Hepatocyte (in vitro differentiated cells): ENCODE measurements at places on chromosomes 5 and 9. TPM values are rescaled to one million over a fixed set of nuclear protein-coding genes. Genes with fewer than 3 reads are reported as not detected.

DNA sequence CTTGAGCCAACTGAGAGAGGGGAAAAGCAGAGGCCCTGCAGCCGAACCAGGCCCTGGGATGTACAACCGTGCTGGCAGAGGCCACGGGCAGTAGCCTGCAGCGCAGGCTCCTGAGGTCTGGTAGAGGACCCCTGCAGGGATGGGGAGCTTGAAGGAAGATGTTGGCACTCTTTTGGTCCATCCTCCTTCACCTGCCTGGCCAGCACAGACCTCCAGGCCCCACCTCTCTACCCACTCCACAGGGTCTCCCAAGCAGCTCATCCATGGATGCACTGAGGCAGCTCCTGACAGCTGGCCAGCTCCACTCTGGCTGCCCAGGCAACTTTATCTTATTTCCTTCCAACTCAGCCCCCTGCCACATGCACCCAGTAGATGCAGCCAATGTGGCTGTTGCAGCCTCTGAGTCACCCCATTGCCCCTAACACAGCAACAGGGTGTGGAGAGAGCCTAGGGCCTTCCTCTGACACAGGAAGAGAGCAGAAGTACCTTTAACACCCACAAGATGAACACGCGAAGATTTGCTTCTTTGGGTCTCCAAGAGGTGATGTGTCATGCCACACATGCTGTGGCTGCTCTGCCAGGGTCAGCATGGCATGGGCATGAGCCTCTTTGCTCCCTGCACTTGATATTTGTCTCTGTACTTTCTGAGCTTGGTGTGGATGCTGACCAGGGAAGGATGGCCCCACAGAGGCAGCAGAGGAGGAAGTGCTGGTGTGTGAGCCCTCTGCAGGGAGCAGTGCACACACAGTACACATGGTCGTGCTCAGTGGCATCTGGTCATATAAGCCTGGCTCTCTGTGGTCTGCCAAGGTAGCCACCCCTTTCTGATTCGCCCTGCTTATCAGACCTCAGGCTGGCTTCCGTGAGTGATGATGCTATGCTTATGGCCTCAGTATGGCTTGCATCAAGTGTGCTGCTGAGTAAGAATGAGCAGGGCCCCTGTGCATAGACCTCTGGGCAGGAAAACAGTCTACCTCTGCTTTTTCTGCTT lies 117.2 kb downstream of the NRG2 start:
- DNase-seq: no peak

DNA sequence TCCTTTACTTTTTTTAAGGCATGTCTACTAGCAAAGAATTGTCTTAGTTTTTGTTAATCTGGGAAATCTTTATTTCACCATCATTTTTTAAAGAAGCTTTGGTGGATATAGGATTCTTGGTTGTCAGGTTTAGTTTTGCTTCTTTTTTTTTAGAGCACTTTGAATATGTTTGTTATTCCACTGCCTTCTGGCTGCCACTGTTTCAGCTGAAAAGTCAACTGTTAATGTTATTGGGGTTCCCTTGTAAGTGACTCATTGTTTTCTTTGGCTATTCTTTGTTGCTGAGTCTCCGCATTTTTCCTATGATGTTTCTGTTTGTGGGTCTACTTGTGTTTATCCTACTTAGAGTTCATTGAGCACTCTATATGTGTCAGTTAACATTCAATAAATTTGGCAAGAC lies 44.4 kb downstream of the PHAX start:
- no peak for DNase-seq

LRRTM2 gene
- 0.22 and 0.39 TPM in 2 replicates for polyA plus RNA-seq

DNA sequence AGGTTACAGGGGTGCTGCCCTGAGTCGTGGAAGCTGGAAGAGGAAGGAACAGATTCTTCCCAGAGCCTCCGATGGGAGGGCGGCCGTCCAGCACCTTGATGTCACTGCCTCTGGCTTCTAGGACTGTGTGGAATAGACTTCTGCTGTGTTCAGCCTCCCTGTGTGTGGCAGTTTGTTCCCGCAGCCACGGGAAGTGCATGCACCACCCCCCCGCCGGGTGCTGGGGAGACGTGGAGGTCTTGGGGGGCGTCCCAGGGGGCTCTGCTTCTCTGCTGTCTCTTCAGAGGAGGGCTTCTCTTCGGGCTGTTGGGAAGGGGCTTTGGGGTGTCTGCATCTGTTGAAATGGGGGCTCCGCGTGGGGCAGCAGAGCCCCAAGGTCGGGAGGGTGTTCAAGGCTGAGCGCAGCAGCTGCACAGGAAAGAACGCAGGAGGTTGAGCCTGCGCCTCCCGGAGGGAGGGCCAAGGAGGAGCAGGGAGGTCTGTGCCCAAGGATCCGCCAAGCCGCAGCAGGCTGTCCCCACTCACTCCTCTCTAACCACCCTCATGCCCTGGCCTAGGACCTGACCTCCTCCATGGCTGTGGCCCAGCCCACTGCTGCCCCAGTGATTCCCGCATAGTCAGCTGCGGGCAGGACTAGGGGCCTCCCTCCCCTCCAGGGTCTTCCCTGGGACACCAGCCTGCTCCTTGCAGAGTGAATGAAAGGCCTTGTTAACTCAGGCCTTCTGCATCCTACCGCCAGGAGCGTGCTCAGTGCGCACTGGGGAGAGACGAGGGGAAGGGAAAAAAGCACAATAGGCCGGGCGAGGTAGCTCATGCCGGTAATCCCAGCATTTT lies 45.0 kb downstream of the ROPN1L start:
- no peak for DNase-seq

DNA sequence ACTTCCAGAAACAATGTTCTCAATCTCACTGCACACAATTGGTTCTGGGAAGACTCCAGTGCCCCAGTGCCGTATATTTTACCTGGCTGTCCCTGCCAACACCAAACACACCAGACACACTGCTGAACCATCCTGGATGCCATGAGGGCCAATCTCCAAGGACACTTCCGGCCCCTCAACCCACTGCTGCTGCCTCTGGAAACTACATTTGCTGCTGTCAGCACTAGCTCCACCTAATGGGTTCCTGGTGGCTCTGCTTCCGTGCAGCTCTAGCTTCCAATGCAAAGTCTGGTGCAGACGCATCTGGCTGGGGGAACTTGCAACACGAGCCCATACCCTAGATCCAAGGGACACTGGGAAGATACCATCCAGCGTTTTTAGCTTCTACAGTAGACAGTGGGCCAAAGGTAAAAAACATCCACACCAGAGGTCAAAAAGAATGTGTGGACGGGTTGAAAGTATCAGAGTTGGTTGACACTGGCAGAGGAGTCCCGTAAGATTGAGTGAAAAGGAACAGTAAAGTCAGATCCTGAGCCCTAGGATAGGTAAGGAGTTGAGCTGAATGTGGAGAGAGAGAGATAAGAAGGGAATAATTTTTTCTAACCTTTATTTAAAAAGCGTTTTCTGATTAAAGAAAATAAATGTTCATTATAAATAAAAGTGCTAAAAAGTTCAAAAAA lies 99.7 kb upstream of the KIF2A start:
- peak; percentile 26 for DNase-seq

PLAC8L1 gene
- 0.52 and 1.1 TPM in 2 replicates for polyA plus RNA-seq

- no peak for DNase-seq
Measured at GRCh38 chr9:131319486-131319885, 30.0 kb downstream of the PLPP7 start.

PCDHB10 gene
- 2.7 and 2.8 TPM in 2 replicates for polyA plus RNA-seq

MRPS27 gene
- 32.2 and 35.6 TPM in 2 replicates for polyA plus RNA-seq

DNA sequence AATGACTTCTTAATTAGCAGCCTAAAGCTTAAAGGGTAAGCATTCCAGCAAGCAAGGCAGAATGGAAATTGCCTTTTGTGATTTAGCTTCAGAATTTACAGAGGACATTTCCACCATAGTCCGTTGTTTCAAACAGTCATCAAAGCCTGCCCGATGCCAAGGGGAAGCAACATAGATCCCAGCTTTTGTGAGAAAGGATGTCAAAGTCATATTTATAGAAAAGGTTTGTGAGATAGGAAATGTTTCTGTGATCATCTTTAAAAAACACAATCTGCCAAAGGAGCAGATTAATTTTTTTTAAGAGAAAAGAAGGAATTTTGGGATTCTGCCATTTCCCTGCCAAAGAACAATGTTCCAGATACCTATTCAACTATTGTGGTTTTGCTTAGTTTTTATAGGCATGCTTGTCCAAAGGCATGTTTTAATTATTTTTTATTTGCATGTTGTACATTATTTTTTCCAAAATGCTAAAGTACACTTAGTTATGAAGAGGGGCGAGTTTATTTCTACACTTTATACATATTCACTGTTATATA lies 346.9 kb downstream of the ZNF608 start:
- no peak for DNase-seq

DNA sequence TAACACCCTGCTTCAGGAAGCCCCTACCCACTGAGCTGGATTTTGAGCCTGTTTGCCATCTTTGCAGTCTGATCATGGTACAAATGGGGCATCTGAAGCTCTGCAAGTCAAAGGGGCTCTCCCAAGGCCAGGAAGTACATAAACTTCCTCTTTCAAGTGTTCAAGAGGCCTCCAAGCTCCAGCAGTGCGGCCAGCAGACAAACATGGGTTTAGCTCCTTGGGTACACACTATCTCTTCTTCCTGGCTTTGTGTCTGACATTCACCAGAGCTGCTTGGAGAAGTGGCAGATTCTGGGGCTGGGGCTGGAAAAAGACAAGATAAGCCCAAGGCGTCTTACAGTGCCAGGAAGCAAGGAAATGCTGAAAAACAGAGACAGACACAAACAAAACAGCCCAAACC lies 34.1 kb downstream of the LAMC3 start:
- peak; percentile 62 for DNase-seq

- no peak for DNase-seq
Measured at GRCh38 chr9:106334081-106334480, 528.9 kb upstream of the ZNF462 start.

GRCh38 chr5:58404734-58405133 lies 55.2 kb downstream of the PLK2 start:
- DNase-seq: no peak

- DNase-seq: peak; percentile 91
Measured at GRCh38 chr9:95516734-95517558, at the start of gene PTCH1. PTCH1 (minus strand) TSS chr9:95516971.

- peak; percentile 44 for DNase-seq
Measured at GRCh38 chr5:145838276-145838675, 3.1 kb upstream of the PRELID2 start.

- no peak for DNase-seq
Measured at GRCh38 chr5:41796061-41796460, 74.2 kb downstream of the OXCT1 start.

ELAVL2 gene
- 1.4 TPM in 1 of 2 replicates, not detected in the other for polyA plus RNA-seq

EGR1 gene
- polyA plus RNA-seq: 336 and 434 TPM in 2 replicates

GRCh38 chr5:170254056-170254455 lies 21.3 kb downstream of the C5orf58 start:
- no peak for DNase-seq

DNA sequence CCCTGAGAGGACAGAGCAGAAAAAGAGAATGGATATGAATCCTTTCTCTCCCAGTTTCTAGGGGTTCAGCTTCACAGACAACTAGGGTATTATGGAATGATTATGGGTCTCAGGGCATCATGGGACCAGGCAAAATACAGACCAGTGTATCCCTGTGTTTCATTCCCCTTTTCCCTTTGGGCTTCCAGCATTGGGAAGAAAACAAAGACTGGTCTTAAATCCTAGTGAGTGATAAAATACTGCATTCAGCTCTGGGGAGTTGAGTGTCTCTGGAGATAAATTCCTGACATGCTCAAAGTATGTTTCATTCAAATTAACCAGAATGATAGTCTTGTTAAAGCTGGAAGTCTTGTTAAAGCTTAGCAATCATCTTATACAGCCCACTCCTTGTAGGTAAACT lies 2.4 kb upstream of the POU4F3 start:
- DNase-seq: no peak

CCDC187 gene
- 0.23 and 0.75 TPM in 2 replicates for polyA plus RNA-seq

DNA sequence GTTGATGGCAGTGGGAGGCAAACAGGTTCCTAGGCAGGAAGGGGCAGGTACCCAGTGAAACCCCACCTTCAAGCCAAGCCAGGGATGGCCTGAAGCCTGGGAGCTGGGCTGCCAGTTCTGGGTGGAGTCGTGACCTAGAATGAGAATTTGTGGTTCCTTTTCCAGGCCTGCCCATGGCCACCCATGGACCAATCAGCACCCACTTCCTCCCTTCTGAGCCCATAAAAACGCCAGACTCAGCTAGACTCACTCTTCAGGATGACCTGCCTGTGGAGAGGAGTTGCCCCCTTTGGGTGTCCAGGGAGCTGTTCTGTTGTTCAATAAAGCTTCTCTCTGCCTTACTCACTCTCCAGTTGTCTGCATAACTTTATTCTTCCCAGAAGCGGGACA lies 144.0 kb upstream of the MRPS30 start:
- no peak for DNase-seq

DNA sequence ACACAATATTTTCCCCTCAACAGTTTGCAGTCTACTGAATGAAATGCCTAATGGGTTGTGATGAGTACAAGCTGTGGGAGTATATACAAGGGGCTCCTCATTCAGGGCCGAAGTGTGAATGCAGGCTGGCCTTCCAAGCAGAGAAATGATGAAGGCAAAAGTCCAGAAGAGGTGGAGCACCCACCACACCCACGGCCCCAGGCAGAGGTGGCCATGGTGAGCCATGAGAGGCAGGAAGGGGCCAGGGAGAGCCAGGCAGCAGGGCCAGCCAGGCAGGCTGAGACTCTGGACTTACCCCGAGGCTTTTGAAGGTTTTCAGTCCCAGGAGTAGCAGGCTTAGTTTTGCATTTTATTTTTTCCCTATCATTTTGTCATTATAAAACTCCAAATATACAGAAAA lies 218.1 kb downstream of the AUH start:
- DNase-seq: no peak

NEK6 gene
- polyA plus RNA-seq: 41.6 and 44.7 TPM in 2 replicates

DNA sequence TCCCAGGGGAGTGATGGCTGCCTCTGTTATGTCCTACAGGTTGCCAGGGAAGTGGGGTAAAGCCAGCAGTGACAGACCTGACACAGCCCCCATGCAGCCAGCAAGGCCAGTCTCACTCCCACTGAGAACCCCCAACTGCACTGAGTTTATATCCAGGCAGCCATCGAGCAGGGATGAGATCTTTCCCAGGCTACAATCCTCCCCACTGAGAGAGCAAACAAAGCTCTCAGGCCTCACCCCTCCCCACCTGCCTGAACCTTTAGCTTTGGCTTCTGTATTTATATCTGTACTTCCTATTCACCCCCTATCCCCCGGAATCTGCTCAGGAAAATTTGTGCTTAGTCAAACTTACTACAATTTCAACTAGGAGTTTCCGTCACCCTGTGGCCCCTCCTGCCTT lies 284.1 kb downstream of the FAM170A start:
- DNase-seq: no peak

- peak; percentile 65 for DNase-seq
Measured at GRCh38 chr5:132813599-132814502, 749 bp downstream of the SOWAHA start.

DNA sequence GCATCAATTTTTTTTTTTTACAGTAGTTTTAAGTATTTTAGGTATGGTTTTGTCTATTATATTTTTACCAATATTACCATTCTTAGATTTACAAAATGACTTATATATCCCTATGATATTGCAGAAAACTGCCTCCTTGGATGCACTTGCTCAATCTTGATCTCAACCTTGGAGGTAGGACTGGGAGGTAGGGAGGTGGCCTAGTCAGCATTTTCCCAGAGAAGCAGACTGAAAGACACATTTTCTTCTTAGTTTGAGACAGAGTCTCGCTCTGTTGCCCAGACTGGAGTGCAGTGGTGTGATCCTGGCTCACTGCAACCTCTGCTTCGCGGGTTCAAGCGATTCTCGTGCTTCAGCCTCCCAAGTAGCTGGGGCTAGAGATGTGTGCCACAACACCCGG lies 175.3 kb upstream of the SH3GL2 start:
- no peak for DNase-seq

SPATA6L gene
- 2.0 and 2.3 TPM in 2 replicates for polyA plus RNA-seq

IFT74 gene
- 9.6 and 12.6 TPM in 2 replicates for polyA plus RNA-seq
